ENCODE measurements at places on chromosomes 1 and 21.

DNA sequence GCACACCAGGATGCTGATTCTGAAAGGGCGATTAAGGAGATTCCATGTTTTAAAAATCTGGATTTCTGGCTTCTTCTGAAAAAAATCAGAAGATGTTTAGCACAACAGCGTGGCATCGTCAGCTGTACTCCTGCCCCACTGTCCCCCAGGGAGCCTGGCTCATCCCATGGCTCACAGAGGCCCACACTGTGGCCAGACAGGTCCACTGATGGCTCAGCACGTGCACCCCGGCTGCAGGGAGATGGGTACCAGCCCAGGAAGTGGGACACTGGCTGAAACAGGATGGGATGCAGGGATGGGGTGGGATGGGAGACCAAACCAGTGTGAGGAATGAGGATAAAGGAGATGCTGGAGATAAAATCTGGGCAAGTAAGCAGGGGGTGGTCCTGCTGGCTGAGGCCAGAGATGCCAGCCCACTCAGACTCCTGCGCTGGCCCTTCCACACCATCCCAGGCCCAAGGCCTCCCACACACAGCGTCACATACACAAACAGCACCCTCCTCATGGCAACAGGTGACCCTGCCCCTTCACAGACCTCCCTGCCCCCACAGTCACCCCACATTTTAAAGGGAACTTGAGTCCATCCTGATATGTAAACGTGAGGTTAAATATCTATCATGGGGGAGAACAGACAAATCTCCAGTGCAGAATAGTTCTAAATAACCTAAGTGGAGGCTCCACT lies 23.9 kb upstream of the SAMD11 start:
- DNase-seq, result no peak
- peaks cover 5% of the 10 kb centered on the region for H3K4me1 ChIP-seq
- no peak overlapping the region for H3K4me3 ChIP-seq
- H3K27ac ChIP-seq, result no peak overlapping the region

GRCh38 chr1:29824511-29825273 lies 588.4 kb downstream of the PTPRU start:
- H3K36me3 ChIP-seq, result no peaks in the 10 kb centered on the region
- H3K4me3 ChIP-seq, result no peak overlapping the region
- H3K27me3 ChIP-seq, result peaks cover 18% of the 10 kb centered on the region
- H3K4me1 ChIP-seq, result no peaks in the 10 kb centered on the region

DNA sequence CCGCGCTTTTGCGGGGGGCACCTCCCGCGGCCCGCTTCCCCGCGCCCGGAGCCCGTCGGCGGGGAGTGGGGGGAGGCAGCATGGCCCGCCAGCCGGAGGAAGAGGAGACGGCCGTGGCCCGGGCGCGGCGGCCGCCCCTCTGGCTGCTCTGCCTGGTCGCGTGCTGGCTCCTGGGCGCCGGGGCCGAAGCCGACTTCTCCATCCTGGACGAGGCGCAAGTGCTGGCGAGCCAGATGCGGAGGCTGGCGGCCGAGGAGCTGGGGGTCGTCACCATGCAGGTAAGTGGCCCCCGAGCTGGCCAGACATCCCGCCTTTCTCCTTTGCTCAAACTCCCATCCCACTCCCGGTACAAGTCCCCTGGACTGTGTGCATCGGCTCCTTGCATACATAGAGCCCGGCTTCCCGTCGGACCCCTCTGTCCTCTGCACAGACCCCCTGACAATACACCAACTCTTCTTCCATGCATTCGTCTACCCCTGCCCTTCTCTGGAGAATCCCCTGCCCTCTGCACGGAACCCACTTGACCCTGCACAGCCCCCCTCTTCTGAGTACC lies 812 bp downstream of the CACHD1 start:
- no peak for DNase-seq
- peak overlapping the region; percentile 75 for H3K4me3 ChIP-seq
- H3K4me1 ChIP-seq, result peaks cover 18% of the 10 kb centered on the region

DNA sequence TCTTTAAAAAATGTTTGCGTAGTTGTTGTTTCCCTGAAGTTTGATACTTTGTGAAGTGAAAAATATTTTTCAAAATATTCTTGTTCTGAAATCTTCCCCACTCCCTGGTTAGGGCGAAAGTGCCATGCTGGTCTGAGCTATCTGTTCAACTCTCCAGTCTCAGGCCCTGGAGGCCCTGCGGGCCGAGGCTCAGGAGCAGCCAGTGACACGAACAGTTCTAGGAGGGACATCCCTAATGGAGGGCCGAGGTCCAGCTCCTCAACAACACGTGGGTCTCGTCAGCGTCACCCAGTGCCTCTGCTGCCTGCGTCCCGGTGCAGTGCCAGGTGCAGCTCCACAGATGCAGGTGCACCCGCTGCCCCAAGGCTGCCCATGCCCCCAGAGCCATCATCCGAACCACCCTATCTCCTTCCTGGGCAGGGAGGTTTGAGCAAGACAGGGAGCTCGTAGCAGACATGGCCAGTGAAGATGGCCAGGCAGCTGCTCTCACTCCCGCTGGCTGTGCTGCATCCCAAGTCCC lies 69.7 kb upstream of the COL6A1 start:
- no peaks in the 10 kb centered on the region for H3K4me1 ChIP-seq
- H3K27ac ChIP-seq, result no peak overlapping the region
- no peak for DNase-seq
- H3K4me3 ChIP-seq, result no peak overlapping the region
- H3K36me3 ChIP-seq, result no peaks in the 10 kb centered on the region

- H3K4me1 ChIP-seq, result no peaks in the 10 kb centered on the region
- no peak overlapping the region for H3K4me3 ChIP-seq
- no peak for DNase-seq
- H3K27me3 ChIP-seq, result peaks cover 4% of the 10 kb centered on the region
- peaks cover 9% of the 10 kb centered on the region for H3K36me3 ChIP-seq
These were observed 44.5 kb upstream of the BMP8B start for GRCh38 chr1:39833121-39833520.

DNA sequence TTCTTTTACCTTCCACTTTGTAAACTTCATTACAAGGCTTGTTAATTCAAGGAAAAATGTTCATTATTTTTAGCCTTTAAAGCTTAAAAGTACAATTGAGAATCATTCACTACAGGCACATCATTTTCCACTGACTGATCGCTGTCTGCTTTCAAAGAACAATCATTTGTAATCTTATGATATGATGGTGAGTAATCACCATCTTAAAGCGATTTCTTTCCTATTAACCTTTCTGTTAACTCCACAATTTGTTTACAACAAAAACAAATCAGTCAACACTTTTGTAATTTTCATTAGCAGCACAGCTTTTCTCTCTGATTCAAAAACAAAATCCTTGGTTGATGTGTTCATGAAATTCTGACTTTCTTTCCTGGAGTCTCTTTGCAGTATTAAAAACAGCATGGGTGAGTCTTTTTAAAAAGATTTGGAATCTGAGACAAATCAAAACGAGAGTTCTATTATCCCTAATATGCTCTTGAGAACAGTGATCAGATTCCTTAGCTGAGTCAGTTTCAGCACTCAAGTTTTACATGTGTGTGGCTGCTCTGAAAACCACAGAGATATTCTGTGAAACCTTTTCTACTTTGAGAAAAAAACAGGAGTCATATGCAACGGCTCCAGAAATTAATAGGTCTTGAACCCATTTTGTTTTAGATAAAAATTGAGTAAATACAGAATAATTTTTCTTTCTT lies 145.8 kb upstream of the TMPRSS15 start:
- no peaks in the 10 kb centered on the region for H3K27me3 ChIP-seq
- no peaks in the 10 kb centered on the region for H3K4me1 ChIP-seq
- no peak overlapping the region for H3K4me3 ChIP-seq
- H3K36me3 ChIP-seq, result no peaks in the 10 kb centered on the region
- no peak overlapping the region for H3K27ac ChIP-seq
- DNase-seq, result no peak

GRCh38 chr1:17844185-17844826 lies 89.2 kb downstream of the ACTL8 start:
- H3K36me3 ChIP-seq, result no peaks in the 10 kb centered on the region
- H3K27ac ChIP-seq, result no peak overlapping the region
- no peaks in the 10 kb centered on the region for H3K4me1 ChIP-seq
- DNase-seq, result no peak
- peaks cover 15% of the 10 kb centered on the region for H3K27me3 ChIP-seq

DNA sequence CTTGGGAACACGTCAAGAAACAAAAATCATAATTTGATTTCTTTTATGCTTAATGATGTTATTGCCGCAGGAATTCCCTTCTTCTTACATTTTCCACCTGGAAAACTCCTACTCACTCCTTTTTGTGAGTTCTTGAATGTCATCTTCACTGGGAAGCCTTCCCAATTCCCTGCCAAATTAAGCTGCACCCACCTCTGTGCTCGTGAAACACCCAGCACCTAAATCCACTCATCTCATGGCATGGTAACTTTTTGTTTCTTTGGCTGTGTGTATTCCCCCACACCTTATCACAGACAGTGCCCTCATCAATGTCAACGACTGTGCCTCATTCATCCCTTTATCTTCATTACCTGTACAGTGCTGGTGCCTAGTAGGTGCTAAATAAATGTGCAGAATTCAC lies 45.6 kb downstream of the ASTN1 start:
- peaks cover 2% of the 10 kb centered on the region for H3K27me3 ChIP-seq
- H3K4me3 ChIP-seq, result no peak overlapping the region
- no peak for DNase-seq
- H3K27ac ChIP-seq, result no peak overlapping the region
- H3K36me3 ChIP-seq, result no peaks in the 10 kb centered on the region

- H3K27me3 ChIP-seq, result peaks cover 11% of the 10 kb centered on the region
- no peak for DNase-seq
- H3K4me1 ChIP-seq, result no peaks in the 10 kb centered on the region
- H3K36me3 ChIP-seq, result no peaks in the 10 kb centered on the region
- H3K4me3 ChIP-seq, result no peak overlapping the region
These were observed 51.2 kb upstream of the CCDC190 start for GRCh38 chr1:162912061-162912667.

- H3K4me3 ChIP-seq, result no peak overlapping the region
- DNase-seq, result no peak
- H3K36me3 ChIP-seq, result no peaks in the 10 kb centered on the region
- H3K27ac ChIP-seq, result no peak overlapping the region
- no peaks in the 10 kb centered on the region for H3K4me1 ChIP-seq
- no peaks in the 10 kb centered on the region for H3K27me3 ChIP-seq
These were observed 50.7 kb downstream of the YARS1 start for GRCh38 chr1:32766328-32766972.

DNA sequence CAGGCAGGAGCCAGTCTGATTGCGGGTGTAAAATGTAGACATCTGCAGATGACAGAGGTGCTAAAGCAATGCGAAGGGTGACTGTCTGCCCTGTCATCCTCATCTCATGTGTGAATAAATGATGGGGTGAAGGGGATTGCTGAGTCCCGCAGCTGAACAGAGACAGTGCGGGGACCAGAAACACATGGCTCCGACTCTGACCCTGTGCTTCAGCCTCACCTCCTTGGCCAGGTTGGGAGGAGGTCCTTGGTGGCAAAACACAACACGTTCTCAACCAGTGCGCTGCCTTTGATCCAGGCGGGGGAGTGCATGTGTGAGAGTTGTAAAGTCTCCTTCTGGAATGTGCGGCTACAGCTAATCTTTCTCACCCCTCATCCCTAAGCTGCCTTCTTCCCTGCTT lies 32.0 kb upstream of the TTC22 start:
- no peaks in the 10 kb centered on the region for H3K4me1 ChIP-seq
- H3K27ac ChIP-seq, result no peak overlapping the region
- H3K36me3 ChIP-seq, result no peaks in the 10 kb centered on the region
- no peak for DNase-seq
- H3K27me3 ChIP-seq, result peaks cover 25% of the 10 kb centered on the region

- H3K4me1 ChIP-seq, result peaks cover 6% of the 10 kb centered on the region
- H3K27ac ChIP-seq, result no peak overlapping the region
- no peaks in the 10 kb centered on the region for H3K27me3 ChIP-seq
- no peak for DNase-seq
These were observed 6.5 kb downstream of the SLC30A7 start for GRCh38 chr1:100902365-100902764.

DNA sequence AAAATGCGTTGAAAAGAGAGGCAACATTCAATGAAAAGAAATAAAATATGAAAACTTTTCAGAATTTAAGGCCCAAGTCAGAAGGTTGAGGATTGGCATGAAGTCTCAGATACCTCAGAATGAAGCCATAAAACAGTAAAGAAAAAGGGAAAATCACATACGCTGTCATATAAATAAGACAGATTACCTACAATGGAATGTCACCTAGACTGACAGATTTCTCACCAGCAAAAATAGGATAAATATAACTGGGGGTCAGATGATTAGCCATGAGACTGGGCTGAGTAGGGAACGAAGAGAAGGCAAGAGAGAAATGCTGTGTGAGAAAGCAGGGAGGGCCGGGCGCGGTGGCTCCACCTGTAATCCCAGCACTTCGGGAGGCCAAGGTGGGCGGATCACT lies 51.6 kb upstream of the DESI2 start:
- peaks cover 11% of the 10 kb centered on the region for H3K4me1 ChIP-seq
- DNase-seq, result no peak
- no peaks in the 10 kb centered on the region for H3K27me3 ChIP-seq
- H3K4me3 ChIP-seq, result no peak overlapping the region

- no peaks in the 10 kb centered on the region for H3K4me1 ChIP-seq
- no peak overlapping the region for H3K27ac ChIP-seq
- H3K36me3 ChIP-seq, result no peaks in the 10 kb centered on the region
- no peaks in the 10 kb centered on the region for H3K27me3 ChIP-seq
- no peak for DNase-seq
These were observed 288.8 kb downstream of the DPYD start for GRCh38 chr1:97632075-97632474.

GRCh38 chr1:47225430-47226100 lies 6.5 kb downstream of the TAL1 start:
- H3K36me3 ChIP-seq, result no peaks in the 10 kb centered on the region
- H3K4me1 ChIP-seq, result peaks cover 21% of the 10 kb centered on the region
- DNase-seq, result no peak
- H3K27me3 ChIP-seq, result peaks cover 46% of the 10 kb centered on the region
- H3K27ac ChIP-seq, result no peak overlapping the region
- peak overlapping the region; percentile 55 for H3K4me3 ChIP-seq

DNA sequence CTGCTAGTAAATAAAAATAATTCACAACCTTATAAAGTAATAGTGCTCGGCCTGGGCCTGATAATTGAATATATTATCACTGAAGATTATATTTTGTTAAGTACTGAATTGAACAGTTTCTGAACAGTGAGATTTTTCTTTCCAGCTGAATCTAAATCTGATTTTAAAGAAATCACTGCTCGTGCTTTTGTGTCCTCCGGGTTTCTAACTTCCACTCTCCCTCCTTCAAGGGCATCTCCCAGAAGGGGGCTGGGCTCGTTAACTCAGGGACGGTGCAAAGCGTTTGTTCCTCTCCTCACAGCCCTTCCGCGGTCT lies 823 bp upstream of the KIF1B start:
- H3K27me3 ChIP-seq, result no peaks in the 10 kb centered on the region
- DNase-seq, result no peak
- peak overlapping the region; percentile 89 for H3K4me3 ChIP-seq
- peak overlapping the region; percentile 61 for H3K27ac ChIP-seq

DNA sequence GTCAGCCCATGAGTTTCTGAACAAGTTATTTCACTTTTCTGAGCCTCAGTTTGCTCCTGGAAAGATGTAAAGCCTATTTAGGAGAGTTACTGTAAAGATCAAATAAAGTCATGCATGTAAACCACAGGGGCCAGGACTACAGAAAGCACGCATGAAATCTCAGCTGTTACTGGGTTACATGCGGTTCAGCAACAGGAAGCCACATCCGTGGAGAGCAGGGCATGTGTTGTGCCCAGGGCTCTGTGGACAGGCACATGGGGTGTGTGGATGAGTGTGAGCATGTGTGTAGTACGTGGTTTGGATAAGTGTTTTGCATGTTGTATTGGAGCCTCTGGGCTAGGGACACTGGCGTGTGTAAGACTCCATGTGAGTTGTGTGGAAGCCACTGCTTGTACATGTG lies 2.2 kb upstream of the EPHA2 start:
- DNase-seq, result no peak
- H3K4me3 ChIP-seq, result no peak overlapping the region
- H3K4me1 ChIP-seq, result peaks cover 34% of the 10 kb centered on the region
- no peak overlapping the region for H3K27ac ChIP-seq
- peaks cover 7% of the 10 kb centered on the region for H3K27me3 ChIP-seq

- no peak for DNase-seq
- no peaks in the 10 kb centered on the region for H3K4me1 ChIP-seq
- H3K4me3 ChIP-seq, result no peak overlapping the region
- H3K27me3 ChIP-seq, result no peaks in the 10 kb centered on the region
These were observed 32.4 kb upstream of the BMP8A start for GRCh38 chr1:39458991-39459390.
